ENCODE measurements at places on chromosomes 4 and X.
A peak's percentile ranks its signal among the peaks of the same experiment; 100 is the strongest.

DNA sequence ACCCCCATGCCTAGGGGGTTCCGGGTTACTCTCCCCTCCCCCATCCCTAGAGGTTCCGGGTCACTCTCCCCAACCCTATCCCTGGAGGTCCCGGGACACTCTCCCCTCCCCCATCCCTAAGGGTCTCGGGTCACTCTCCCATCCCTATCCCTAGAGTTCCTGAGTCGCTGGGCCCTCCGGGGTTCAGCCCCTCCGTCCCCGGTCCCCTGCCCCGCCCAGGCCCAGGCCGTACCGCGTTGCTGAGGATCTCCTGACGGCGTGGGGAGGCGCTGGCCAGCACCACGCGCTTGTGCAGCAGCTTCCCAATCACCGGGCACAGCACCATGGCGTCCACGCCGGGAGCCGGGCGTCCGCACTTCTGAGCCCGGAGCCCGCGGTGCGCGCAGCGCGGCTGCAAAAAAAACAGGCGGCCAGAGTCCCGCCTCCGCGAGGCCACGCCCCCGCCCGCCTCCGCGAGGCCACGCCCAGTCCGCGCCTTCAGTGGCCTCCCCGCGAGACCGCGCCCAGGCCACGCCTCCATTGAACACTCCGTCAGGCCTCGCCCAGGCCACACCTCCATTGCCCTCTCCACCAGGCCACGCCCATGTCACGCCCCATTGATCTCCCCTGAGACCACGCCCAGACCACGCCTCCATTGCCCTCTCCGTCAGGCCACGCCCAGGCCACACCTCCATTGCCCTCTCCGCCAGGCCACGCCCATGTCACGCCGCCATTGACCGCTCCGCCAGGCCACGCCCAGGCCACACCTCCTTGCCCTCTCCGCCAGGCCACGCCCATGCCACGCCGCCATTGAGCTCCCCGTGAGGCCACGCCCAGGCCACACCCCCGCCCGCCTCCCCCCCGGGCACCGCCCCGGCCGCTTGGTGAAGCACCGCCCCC is at the start of gene ASMTL:
Gene ASMTL (minus strand): TSS at position 394 of the 879 bp plus-strand sequence. CDS start 69 bp downstream, at position 325.
- peak; percentile 75 for DNase-seq

GRCh38 chr4:61468024-61468720 is 268.0 kb downstream of the ADGRL3 start:
- no peak for DNase-seq

DNA sequence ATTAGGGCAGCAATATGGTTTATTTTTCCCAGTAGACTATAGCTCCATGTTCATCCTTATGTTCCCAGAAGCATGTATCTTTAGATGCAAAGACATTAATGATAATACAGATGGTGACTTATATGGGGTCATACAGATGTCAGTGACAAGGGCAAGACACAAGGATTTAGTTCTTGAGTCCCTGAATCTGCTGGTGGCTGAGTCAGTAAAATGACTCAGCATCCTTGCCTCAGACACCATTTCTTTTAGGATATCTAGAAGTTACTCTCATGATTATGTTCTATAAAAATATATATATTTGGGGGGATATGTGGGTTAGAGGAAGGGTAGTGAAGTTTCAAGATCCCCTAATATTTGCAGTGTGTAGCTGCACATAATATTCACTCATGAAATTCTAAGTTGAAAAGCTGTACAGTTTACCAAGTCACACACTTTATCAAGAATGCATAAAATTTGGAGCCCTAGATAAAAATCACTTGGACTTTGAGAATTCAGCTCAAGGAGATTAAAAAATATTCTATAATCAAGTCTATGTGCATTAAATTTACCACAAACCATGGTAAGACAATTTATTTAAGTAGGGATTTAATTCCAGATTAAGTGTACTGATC is 101.9 kb downstream of the LNX1 start:
- DNase-seq = no peak

DNA sequence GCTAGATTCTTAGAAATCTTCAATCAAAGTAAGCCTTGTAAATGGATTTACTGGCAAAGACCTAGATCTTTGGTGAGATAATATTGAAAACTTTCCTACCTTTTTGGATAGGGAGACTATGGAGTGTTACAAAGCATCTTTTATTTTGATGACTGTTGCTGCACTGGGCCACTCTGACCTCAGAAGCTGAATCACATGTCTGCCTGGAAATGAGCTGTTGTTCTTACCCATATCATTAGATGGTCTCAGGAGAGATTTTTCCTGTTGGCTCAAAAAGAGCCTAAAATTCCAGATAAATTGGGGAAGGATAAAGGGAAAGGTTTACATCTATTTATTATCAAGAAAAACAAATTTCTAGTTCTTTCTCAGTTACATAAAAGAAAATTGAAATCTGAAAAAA is 127.5 kb upstream of the BMP3 start:
- no peak for DNase-seq

GRCh38 chr4:70712150-70712549 is 9.6 kb upstream of the RUFY3 start:
- DNase-seq = no peak

DNA sequence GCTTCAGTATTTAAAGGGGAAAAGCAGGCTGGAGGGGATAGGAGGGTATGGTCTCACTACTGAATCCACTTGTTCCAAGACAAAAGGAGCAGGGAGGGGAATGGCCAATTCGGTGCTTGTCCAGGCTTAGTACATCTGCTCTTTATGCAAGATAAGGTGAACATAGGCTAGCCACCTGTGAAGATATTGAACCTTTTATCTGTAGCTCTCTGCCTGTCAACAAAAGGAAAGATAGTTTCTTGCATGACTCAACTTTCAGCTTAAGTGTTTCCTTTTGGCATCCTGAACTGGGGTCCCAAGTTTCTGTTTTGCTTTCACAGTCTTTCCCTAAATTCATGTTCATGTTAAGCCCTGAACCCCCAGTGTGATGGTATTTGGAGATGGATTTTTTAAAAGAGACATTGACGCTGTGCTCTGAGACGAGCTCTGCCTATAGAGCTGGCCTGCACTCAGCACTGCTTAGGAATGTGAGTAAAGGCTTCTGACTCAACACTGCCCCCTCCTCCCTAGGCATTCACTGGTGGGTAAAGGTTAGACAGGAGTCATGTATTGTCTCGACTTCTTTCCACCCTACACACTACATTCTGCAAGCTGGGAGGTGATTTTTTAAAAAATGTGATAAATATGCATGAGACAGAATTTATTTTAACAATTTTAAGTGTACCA is 28.2 kb downstream of the FAM149A start:
- DNase-seq = peak; percentile 6

GRCh38 chr4:133316909-133317308 is 167.8 kb downstream of the PCDH10 start:
- no peak for DNase-seq

DNA sequence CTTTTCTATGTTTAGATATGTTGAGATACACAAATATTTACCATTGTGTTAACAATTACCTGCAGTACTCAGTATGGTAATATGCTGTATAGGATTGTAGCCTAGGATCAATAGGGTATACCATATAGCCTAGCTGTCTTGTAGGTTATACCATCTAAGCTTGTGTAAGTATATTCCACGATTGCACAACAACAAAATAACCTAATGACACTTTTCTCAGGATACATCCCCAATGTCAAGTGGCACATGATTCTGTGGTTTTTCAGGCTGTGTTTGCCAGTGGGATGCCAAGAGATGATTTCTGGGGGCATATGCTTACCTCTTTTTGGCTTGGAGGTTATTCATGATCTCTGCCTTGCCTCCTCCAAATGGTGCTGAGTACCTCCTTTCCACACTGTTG is 247.2 kb upstream of the CENPE start:
- no peak for DNase-seq

DNA sequence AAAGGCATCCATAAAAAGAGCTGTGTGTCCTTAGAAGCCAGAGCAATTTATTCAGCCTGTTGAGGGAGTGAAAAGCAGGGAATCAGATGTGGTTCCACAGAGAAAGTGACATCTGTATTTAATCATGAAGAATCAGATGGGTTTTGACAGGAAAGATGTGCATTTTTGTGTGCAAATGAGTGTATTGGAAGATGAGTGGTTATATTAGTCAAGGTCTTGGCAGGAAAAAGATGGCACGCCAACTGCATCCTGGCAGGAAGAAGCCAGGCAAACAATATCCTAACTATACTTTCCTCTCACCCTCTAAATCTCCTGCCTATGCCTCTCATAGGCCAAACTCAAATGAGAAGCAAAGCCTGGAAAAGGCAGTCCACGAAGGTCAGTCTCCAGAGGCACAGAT is 59.1 kb downstream of the SCFD2 start:
- DNase-seq = no peak

DNA sequence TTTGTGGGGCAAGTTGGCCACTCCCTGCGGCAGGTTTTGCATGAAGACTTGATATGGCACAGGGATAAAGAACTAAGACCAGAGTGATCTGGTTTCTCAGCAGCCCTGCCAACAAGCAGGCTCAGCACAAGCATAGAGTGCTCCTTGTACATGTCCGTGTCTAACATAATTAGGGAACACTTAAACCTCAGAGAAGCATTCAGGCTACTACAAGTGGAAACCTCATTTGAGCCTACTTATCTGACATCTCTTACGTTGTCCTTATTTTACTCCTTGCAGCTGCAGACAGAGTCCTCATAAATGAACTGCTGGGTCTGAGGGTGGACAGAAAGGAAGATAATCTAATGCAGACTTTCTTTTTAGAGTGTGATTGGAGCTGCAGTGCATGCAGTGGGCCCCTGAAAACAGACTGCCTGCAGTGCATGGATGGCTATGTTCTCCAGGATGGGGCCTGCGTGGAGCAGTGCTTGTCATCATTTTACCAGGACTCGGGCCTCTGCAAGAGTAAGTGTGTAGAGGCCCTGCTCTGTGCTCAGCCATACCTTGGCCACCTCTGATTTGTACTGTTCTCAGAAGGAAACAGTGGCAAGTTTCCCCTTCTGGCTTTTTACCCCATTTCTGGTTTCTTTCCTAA is 179.1 kb upstream of the ANXA3 start:
- no peak for DNase-seq

DNA sequence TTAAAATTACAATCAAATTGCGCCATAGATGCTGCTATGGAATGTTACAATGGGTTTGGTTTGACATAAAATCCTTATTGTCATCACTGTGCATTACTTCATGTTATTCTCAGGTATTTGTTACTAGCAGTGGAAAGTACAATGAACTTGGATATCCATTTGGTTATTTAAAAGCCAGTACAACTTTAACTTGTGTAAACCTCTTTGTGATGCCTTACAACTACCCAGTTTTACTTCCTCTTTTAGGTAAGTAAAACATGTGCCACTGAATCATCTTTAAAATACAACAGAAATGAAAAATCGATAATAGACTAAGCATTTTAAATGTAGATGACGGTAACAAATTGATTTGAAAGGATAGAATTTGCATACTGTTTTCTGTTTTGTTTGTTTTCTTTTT is 35.6 kb downstream of the INTS6L start:
- no peak for DNase-seq

GRCh38 chr4:77352192-77352591 is 195.2 kb downstream of the CCNG2 start:
- DNase-seq = no peak

DNA sequence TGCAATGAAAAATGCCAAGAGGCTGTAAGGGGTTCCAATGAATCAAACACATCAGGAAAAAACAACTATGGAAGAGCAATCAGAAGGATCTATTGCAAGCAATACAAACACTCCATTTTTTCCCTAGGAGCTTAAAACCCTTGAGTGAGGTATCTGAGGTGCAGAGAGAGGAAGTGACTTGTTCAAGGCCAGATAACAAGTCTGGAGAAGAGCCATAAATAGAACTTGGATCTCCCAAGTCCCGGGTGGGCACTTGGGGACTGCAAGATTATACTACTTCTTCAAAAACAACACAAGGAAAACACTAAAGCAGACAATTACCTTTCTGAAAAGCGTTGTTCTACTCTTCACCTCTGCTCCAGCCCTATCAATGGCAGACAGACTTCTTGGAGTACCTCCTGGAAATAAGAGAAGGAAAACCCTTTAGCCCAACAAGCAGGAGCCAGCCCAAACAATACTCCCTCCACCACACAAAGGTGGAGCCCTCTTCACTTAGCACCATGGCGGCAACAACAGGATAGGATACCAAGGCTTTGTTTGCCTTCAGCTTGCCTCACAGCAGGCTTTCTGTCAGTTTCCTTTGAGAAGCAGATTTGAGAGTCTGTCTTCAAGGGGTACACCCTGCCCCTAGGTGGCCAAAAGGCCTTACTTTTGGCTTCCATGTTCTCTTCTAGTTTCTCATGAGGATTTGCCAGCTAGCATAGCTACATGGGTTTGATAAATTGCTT is 26.0 kb downstream of the AIFM1 start:
- no peak for DNase-seq

DNA sequence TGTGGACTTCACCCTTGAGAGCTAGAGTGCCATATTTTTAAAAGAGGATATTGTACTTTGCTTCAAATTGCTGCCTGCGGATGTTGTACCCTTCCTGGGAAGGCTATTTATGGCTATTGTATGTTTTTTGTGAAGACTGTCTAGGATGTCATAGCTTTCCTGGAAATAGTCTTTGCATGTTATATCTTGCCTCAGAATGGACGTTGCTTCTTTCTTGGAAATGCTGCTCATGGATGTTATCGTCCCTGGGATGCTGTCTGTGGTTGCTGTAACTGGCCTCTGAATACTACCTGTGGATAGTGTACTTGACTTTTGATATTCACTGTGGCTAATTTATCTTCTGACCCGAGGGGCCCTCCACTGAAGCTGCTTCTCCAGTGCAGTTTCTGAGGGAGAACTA is 146.8 kb downstream of the ENOX2 start:
- DNase-seq = no peak

GRCh38 chr4:6710282-6710681 is 617 bp upstream of the MRFAP1L1 start:
- DNase-seq = no peak

DNA sequence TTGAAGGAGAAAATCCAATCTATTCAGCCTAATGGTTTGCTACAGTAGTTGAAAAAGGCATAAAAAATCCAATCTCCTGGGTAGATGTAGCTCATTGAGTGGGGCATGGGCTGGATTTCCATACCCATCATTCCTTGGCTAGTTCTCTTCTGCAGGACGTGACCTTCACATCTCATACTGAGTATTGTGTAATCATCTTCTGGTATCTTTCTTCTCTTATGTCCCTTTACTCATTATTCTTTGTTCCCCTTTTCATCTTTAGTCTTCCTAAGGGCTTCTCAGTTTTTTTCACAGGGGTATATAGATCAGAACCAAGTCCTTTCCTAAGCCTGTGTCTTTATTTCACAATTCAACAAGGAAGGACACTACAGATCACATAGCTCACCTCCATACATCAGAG is 727.6 kb upstream of the MAGEB2 start:
- DNase-seq = no peak

DNA sequence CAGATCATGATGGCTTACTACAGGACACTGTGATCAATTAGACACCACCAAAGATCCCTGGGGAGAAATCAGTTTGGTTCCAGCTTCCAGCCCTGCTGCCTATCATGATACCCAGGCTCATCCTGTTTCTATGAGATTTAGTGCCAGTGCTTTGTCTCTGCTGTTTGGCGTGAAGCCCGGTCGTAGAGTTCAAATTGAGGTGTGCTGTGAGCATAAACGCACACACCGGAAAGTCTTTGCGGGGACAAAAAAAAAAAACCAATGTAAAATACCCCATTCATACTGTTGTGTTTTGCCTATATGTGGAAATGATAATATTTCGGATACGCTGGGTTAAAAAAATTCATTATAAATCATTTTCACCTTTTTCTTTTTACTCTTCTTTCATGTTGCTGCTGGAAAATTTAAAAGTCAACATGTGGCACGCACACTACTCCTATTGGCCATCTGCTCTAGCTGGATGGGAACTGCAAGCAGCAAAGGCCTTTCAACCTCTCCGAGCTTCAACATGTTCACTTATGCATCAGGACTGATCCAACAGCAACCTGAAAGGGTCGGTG is 607 bp upstream of the DKC1 start:
- no peak for DNase-seq

Data from HuH-7 (cell line).